ENCODE measurements at places on chromosomes 16 and 17.
A peak's percentile ranks its signal among the peaks of the same experiment; 100 is the strongest.

GRCh38 chr16:12753203-12754023, 50.3 kb downstream of the CPPED1 start:
- no peak for DNase-seq

DNA sequence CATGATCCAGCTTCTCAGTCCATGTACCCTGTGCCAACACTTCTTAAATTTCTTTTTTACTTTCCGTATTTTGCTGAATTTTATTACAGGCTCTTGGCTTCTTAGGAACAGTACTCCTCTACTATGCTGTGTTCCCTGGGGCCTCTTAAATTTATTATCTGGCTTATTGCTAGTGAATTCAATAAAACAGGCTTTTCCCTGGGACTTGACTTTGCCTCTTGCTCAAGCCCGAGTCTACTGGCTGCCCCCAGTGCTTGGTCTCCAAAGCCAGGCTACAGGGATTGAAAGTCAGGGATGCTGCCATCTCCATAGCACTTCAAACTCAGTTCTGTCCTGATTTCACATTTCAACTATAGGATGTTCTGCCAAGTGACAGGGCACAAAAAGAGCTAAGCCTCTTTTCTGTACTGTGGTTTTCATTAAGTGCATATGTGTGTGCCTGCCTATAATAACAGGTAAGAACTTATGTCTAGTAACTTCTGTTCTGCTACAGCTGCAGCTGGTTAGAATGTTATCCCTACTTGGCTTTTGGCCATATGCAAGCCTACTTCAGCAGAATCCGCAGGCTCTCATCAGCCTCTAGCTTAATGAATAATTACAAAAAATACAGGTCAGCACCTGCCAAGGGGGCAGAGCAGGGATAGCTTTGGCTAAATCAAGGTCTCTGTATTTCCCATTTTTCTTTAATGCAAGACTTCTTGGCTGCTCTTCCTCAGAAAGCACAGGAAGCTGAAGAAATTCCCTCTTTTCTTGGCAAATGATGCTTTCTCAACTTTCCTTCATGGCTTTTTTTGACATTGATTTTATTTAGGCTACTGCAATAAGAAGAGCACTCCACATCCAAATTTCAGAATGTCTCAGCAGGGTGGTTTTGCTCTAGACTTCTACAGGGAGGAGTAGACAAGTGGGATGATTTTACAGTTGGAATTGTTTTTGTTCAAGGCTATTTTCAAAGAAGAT, 8.2 kb downstream of the FAM20A start:
- DNase-seq: no peak

GRCh38 chr16:26717826-26718225, 348.9 kb upstream of the C16orf82 start:
- DNase-seq: no peak

DNA sequence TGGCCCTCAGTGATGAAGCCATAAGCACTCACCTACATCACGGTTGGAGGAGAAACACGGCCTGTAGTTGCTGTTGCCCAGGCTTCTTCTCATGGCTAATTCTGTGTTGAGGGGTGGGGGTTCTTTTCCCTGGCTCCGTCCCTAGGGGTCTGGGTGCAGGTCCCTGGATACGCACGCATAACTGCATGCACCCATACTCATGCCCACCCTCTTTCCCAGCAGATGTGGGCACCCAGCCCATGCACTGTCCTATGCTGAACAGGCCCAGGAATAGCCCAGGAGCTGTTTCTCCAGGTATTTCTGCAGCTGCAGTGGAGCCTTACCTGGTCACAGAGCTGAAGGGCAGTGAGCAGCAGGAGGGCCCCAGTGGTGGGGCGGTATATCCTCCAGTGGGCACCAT, 18.1 kb downstream of the ST6GALNAC1 start:
- DNase-seq: no peak

DNA sequence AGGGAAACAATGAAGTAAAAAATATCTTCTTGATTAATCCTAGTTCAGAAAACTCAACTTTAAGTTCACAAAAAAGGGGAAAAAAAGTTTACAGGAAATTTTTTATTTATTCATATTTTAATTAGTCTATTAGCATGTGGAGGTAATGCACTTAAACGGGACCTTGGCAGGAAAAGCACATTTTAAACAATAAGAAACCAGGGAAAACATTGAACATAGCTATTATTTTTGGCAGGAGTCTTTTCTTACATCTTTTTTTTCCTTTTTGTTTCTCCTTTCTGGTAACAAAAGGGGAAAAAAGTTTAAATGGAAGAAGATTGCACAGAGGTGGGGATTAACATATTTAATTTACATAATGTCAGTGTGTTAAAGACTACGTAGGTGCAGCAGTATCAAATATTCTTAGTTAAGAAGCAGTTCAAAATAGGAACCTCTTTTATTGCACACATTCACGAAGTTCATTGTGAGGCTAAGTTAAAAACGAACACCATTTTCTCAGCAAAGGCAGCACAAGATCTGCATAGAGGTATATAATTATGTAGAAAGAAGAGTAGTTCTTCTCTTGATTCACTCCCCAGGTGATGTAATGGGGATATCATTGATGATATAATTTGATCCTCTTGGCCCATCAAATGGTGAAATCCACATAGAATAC, 940.5 kb downstream of the CDH11 start:
- no peak for DNase-seq

- no peak for DNase-seq
These were observed 31.0 kb upstream of the SLC5A10 start for GRCh38 chr17:18920911-18921441.

DNA sequence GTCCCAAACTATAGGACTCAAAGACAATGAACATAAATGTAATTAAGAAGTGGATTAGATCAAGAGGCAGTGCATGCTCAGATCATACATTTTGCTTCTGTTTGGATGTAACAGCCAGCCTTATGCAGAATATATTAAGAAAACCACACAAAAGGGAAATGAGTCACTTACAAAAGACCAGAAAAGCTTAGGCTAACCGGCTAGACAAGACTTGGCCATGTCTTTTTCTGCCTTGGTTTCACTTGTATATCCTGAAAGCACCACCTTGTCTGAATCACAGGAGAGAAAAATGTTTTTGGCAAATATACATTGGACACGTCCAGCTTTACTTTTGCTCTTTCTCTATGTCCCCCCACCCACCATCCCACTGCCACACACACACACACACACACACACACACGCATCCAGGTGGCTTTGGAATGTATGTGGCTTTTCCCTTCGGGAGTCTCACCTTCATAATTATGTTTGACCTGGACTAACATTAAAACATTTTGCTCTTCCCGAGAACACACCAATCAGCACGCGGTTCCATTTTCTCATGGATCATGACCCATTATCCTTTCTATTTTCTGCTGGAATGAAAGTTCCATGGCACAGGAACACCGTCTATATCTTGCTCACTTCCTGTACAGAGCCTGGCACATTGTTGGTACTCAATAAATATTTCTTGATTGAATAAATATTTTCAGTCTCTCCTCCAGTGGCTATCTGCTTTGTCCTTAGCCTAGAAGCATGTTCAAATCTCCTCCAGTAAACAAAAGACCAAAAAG, 64.6 kb downstream of the CDK5R1 start:
- no peak for DNase-seq

GRCh38 chr16:84086341-84086740, 30.4 kb downstream of the MBTPS1 start:
- no peak for DNase-seq

DNA sequence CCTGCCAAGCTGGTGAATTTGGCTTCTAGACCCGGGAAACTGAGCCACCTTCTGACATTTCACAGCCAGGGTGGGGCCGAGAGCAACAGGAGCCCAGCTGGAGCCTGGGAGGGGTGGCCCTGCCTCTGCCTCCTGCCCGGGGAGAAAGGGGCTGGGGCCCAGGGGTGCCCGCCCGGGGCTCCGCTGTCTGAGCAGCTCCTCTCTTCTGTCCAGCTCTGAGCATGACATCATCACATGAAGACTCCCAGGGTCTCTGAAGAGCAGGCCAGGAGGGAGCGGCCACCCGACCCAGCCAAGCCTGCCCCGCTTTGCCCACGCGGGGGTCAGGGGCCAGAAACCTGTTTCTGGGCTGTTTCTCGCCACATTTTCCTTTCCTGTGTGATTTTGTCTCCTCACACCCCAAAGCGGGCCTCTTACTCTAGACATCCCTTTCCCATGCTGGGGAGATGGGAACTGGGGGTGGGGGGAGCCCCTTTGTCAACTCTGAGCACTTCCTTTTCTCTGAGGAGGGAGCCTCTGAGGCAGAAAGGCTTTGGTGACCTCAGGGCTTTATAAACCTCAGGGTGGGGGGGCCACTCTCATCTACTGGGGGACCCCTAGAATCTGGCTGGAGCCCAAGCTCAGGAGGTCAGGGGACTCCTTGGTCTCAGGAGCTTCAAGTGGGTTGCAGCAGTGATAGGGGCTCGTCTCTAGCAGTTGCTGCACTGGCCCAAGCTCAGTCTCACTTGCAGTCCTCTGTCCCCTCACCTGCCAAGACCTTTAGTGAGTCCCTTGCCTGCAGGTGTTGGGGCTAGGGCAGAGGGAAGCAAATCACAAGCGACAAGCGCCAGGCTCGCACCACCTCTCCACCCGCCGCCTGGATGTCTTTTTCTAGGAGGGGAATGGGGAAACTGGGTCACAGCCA, 7.6 kb downstream of the UBALD2 start:
- DNase-seq: peak; percentile 3

GRCh38 chr17:32161029-32161428, 18.7 kb downstream of the RHOT1 start:
- no peak for DNase-seq

Measured in bone marrow (tissue), 2 donors.